GM13977 (cell line): ENCODE measurements at places on chromosomes 2 and 18.

GRCh38 chr2:38156436-38156835 is 80.5 kb upstream of the CYP1B1 start:
- no peak for DNase-seq

GRCh38 chr2:149666809-149667320 is 79.3 kb upstream of the MMADHC start:
- no peak for DNase-seq

DNA sequence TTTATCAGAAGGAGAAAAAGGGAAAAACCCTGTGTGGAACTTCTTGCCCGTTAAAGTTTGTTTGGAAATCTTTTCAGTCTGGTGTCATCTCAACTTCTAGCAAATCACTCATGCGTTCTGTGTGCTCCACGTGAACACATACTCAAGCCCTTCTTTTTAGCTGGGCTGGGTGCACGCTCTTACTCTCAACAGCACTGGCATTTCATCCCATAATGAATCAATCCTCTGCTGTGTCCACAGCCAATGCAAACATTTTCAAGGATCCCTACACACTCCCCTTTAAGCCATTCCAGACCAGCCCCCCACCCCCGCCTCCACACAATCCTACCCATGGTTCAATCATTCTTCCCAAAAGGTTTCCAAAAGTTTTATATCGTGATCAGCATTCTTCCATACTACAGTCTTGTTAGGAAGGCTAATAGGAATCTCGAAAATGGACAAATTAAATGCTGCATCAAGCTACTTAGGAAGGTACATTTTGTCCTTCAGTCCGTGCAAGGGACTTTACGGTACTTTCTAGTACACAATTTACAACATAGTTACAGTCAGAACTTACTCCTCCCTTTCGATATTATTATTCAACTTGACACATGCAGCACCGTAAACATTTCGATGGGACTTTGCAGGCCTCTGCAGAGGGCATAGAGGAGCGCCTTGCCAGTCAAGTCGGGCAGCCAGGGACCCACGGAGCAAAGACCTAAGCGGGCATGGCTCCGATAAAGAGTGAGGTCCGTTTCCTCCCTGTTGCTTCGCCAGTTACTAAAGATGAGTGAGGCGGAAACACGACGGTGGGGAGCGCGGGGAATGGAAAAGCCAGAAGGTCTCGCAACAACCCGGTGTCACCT is 1.4 kb downstream of the PTGR3 start:
- peak; percentile 70 for DNase-seq

DNA sequence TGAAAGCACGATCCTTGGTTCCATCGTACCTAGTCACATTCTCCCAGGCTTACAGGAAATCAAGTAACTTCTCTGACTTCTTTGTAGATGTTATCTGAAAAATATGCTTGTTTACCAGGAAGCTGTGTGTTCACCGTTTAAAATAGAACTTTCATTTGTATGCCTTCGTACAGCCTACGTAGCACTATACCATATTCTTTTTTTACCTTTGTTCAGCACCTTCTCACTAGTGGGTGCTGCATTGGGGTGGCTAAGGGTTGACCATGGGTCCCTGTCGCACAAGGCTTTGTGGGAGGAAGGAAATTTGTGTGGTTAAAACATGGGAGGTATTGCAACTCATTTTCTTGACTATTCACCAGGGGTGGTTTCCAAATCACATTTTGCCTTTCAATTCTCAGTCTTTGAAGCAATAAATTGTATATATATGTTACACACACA is 16.6 kb downstream of the MALT1 start:
- peak; percentile 56 for DNase-seq

- DNase-seq = no peak
Observed at GRCh38 chr2:233114421-233114861, 54.3 kb downstream of the INPP5D start.

DNA sequence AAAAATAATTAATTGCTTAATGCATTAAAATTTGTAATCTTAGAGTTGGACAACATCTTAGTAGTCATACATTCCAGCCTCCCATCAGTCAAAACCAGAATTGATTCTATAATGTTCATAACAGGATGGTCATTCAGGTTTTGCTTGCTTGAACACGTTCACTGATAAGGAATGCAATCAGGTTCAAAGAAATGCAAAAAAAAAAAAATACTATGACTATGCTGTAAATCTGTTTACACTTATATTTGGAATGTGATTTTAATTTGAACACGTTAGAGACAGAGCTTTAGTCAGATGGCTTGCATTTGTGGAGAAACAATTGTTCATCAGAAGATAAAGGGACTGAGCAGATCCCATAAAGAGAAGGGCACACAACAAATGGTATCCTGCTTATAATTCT is 131.3 kb upstream of the UNC80 start:
- DNase-seq = no peak

DNA sequence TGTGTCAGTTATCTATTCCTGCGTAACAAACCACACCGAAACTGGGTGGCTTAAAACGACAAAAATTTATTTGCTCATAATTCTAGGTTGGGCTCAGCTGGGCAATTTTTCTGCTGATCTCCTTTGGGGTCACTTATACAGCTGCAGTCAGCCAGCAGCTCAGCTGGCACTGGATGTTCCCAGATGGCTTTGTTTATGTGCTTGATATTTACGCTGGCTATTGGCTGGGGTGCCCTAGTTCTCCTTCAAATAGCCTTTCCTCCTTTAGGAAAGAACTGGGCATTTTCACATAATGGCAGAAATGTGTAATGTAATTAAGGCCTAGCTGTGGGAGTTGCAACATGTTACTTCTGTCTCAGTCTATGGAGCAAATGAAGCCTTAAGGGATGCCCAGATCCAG is 142.2 kb downstream of the B3GNT2 start:
- DNase-seq = no peak

GRCh38 chr2:238973038-238973739 is 125.3 kb downstream of the TWIST2 start:
- no peak for DNase-seq

DNA sequence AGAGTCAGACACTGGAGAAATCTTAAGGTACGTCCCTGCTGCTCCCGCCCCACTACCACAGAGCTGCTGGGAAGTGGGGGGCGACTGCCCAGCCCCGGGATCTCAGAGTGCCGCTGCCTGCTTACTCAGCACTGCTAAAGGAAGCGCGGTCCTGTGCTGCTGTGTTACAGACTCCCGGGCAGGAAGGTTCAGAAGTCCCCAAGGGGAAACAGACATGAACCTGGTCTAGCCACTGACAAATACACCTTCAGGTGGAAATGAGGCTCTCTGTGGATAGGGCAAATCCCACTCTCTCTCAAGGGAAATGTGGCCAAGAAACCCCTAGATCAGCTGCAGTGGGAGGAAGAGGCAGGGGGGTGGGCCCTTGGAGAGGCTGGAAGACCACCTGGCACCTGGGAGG is 13.7 kb downstream of the MTERF4 start:
- DNase-seq = no peak

- no peak for DNase-seq
Observed at GRCh38 chr2:121579309-121579708, 48.6 kb downstream of the RNU4ATAC start.

DNA sequence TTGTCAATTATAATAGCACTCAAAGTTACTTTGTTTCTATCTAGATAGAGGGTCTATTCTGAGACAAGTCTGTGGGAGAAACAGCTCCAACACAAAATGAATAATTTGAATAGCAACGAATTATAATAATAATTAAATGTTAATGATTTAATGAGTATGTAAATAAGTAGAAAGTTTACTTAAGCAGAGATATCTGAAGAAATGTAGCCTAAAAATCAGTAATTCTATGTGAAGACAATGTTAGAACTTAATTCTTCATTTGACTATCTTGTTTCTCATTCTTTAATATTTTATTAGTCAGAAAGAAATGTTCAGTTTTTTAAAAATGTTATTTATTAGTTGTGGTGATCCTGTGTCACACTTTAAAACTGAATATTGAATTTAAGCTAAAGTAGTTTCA is 161.2 kb downstream of the PLEKHA3 start:
- no peak for DNase-seq

GRCh38 chr2:204842661-204843485 is 297.6 kb downstream of the PARD3B start:
- no peak for DNase-seq

- no peak for DNase-seq
Observed at GRCh38 chr2:191347881-191348280, 102.7 kb downstream of the MYO1B start.

DNA sequence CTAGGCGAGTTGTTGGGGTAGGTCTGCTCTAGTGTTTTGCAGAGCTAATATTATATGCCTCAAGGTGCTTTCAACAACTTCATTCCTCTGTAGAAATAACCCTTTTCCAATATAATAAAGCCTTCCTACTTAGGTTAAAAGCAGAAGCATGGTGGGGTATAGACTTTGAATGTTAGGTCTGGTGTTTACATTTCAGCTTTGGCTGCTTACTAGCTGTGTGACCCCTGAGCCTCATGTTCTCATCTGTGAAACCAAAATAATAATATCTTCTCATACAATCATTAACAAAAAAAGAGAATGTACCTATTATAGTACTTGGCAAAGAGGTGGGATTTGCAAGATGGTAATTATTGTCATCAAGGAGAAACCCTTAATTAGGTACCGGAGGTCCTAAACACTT is 386.6 kb downstream of the NBAS start:
- DNase-seq = no peak

- peak; percentile 89 for DNase-seq
Observed at GRCh38 chr2:240143801-240144648, 3.6 kb upstream of the OTOS start.

GRCh38 chr2:161709428-161709827 is 85.2 kb downstream of the SLC4A10 start:
- DNase-seq = no peak

GRCh38 chr2:8433390-8433789 is 248.5 kb upstream of the ID2 start:
- no peak for DNase-seq

DNA sequence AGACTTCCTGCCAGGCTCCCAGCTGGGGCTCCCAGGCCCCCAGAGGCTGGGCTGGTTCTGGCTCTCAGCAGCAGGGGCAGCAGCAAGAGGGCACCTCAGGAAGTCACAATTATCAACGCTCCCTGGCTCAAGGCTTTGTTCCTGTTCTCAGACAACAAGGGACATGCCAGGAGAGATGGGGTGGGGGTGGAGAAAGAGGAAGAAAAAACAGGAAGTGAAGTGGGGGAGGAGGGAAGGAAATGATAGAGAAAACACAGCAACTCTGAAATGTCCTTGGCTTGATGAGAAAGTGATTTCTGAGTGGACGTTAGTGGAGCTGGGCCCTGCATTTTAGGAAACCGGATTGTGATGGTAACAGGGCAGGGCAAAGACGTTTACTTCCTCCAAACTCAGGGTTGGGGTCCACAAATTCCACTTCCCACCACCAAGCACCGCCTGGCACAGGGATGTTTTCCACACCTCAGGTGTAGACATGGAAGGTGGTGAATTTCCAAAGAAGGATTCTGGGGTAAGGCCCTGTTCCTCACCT is 40.4 kb downstream of the CYRIA start:
- no peak for DNase-seq

- DNase-seq = no peak
Observed at GRCh38 chr18:79599441-79599931, 80.1 kb upstream of the CTDP1 start.

DNA sequence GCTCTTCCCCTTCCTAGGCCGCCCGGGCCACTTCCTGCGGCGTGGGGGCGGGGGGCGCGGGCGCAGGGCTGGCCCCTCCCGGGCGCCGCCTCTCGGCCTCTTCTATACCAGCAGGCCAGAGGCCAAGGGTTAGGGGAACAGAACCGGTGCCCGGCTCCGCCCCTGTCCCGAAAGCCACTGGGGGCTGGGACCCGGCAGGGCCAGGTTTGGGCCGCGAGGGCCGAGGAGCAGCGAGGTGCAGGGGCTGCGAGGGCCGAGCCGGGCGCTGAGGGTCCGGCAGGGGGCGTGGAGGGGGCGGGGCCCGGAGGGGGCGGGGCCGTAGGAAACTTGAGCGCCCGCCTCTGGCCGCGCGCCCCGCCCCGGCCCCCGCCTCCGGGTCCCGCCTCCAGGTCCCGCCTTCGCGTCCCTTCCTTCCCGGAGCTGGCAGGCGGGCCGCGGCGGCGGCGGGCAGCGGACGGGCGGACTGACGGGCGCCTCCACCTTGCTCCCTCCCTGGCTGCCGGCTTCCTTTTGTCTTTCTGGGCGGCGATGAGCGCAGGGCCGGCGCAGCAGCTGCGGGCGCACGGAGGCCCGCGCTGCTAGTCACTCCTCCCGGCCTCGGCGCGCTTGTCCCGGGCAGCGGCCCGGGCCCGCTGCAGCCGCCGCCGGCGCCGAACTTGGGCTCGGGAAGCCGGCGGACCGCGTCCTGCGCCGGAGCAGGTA is at the start of gene HPCAL1:
Gene HPCAL1 (plus strand): TSS at position 426 of the 702 bp plus-strand sequence. CDS start 116,854 bp downstream, outside the sequence.
- peak; percentile 97 for DNase-seq

DNA sequence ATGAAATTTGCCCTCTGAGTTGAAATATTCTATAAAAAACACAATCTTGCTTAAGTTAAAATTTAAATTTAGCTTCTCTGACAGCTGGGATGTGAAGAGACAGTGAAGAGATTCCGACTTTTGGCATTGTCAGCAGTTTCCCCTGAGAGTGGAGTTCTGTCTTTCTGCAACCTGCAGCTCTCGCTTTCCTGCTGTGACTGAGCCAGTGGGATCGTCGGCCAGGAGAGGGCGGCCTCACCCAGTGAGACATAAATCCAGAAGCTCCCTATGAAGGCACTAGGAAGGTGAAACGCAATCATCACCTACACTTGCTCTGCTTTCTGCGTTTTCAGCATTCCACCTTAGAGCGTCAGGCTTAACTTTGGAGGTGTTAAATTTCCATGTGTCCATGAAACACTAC is 75.4 kb upstream of the HNMT start:
- no peak for DNase-seq

GRCh38 chr2:7992612-7993602 is 688.9 kb upstream of the ID2 start:
- no peak for DNase-seq

DNA sequence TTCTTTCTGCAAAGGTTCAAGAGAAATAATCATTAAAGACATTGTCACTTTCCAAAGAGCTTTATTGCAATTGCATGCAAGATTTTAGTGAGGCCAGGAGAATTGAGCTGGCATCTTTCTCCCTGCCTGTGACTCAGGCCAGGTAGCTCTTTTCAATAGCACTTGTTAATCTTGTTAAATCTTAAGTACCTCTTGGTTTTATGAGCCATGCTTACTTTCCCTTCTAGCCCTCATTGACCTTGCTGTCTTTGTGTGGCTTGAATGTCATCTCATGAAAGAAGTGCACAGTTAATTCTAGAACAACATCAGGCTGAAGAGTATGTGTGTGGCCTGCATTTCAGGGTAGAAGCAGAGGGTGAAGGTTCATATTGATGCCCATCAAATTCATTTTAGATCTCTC is 14.8 kb upstream of the LGALSL start:
- DNase-seq = no peak

GRCh38 chr2:106080959-106081358 is 113.1 kb downstream of the UXS1 start:
- no peak for DNase-seq

DNA sequence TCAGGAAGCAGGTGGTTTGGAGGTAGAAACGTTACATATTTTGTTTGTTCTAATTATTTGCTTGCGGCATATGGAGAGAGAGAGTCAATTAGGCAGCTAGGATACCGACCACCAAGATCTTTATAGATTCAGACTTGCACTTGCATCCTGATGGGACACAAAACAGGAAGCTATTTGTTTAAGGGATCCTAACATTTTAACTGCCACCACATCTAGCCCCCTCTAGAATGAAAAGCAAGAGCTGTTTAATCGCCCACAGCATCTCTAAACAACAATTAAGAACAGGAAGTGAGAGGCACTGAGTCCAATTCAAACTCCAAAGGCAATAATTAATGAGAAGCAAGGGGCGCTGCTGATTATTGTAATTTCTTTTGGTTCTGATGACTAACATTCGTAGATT is 182.0 kb upstream of the LINC00305 start:
- DNase-seq = no peak
